Caco-2 (cell line): ENCODE measurements at places on chromosomes 5 and 9. TPM values are rescaled to one million over a fixed set of nuclear protein-coding genes. Genes with fewer than 3 reads are reported as not detected.
A peak's percentile ranks its signal among the peaks of the same experiment; 100 is the strongest.

DNA sequence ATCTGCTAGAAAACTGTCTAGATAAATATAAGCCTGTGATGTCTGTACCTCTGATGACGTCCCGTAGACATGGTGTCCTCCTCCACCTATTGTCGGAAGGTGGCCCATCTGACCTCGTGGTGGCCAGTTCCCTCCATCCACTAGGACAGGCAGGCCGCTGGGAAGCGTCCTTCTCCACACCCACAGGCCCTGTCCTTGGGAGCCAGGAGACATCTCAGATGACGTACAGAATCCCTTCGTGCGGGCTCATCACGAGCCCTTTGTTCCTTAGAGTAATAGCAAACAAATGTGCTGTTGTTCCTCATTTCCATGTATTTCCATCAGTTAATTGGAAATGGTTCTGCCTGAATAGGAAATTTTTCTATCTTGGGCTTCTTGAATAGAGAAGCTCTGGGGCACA, 38.3 kb upstream of the TENT4A start:
- H3K4me3 ChIP-seq: no peak overlapping the region
- H3K27me3 ChIP-seq: no peaks in the 10 kb centered on the region

- no peaks in the 10 kb centered on the region for H3K36me3 ChIP-seq
- H3K4me3 ChIP-seq: no peak overlapping the region
- H3K27ac ChIP-seq: peak overlapping the region; percentile 62
- H3K27me3 ChIP-seq: no peaks in the 10 kb centered on the region
- H3K4me1 ChIP-seq: peaks cover 21% of the 10 kb centered on the region
Measured at GRCh38 chr5:138082033-138082432, 1.8 kb upstream of the WNT8A start.

- H3K4me3 ChIP-seq: no peak overlapping the region
- H3K27me3 ChIP-seq: no peaks in the 10 kb centered on the region
- H3K36me3 ChIP-seq: no peaks in the 10 kb centered on the region; the same call in 1 of the 2 replicates
- no peak overlapping the region for H3K27ac ChIP-seq
Measured at GRCh38 chr5:148425808-148426207, 42.0 kb downstream of the FBXO38 start.

GRCh38 chr5:29960323-29960722, 1233.2 kb upstream of the CDH6 start:
- H3K27me3 ChIP-seq: no peaks in the 10 kb centered on the region
- H3K36me3 ChIP-seq: no peaks in the 10 kb centered on the region
- H3K4me1 ChIP-seq: no peaks in the 10 kb centered on the region
- no peak for DNase-seq

DNA sequence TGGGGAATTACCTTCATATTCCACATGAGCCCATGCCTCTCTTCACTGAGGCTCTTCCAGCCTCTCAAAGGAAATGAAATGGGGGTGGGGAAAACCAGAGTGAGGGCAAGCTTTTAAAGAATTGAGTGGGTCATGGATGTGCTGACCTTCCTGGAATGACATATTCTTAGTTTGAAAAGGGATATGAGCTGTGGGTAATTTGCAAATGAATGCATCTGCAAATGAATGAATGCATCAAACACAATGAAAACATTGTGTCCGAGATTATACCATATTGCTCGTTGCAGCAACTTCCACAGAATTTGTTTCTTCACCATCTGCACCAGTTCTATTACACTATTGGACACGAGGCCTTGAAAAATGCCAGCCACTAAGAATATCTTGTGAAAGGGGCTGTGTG, 198.6 kb upstream of the CDH6 start:
- no peak overlapping the region for H3K4me3 ChIP-seq
- H3K4me1 ChIP-seq: no peaks in the 10 kb centered on the region
- H3K36me3 ChIP-seq: no peaks in the 10 kb centered on the region
- DNase-seq: no peak
- H3K27ac ChIP-seq: no peak overlapping the region
- no peaks in the 10 kb centered on the region for H3K27me3 ChIP-seq

- no peak overlapping the region for H3K27ac ChIP-seq
- no peak overlapping the region for H3K4me3 ChIP-seq
- no peaks in the 10 kb centered on the region for H3K27me3 ChIP-seq
- H3K36me3 ChIP-seq: no peaks in the 10 kb centered on the region
Measured at GRCh38 chr5:1172007-1172581, 29.3 kb upstream of the SLC6A19 start.

- DNase-seq: no peak
- H3K4me3 ChIP-seq: no peak overlapping the region
- H3K27ac ChIP-seq: no peak overlapping the region
- H3K27me3 ChIP-seq: no peaks in the 10 kb centered on the region
- H3K4me1 ChIP-seq: no peaks in the 10 kb centered on the region
Measured at GRCh38 chr5:121899346-121899745, 47.7 kb downstream of the FTMT start.

- H3K27ac ChIP-seq: no peak overlapping the region
- H3K27me3 ChIP-seq: no peaks in the 10 kb centered on the region
- H3K4me3 ChIP-seq: no peak overlapping the region
- DNase-seq: no peak
- no peaks in the 10 kb centered on the region for H3K4me1 ChIP-seq
Measured at GRCh38 chr9:79259858-79260257, 311.9 kb upstream of the TLE4 start.

- no peaks in the 10 kb centered on the region for H3K27me3 ChIP-seq
- no peak overlapping the region for H3K27ac ChIP-seq
- no peaks in the 10 kb centered on the region for H3K4me1 ChIP-seq
- no peak for DNase-seq
- H3K4me3 ChIP-seq: no peak overlapping the region
- H3K36me3 ChIP-seq: no peaks in the 10 kb centered on the region
Measured at GRCh38 chr5:89147031-89147430, 264.0 kb upstream of the MEF2C start.

- no peaks in the 10 kb centered on the region for H3K4me1 ChIP-seq
- no peak for DNase-seq
- no peak overlapping the region for H3K4me3 ChIP-seq
- no peak overlapping the region for H3K27ac ChIP-seq
- H3K27me3 ChIP-seq: no peaks in the 10 kb centered on the region; the same call in 1 of the 2 replicates
Measured at GRCh38 chr9:132506977-132507669, 75.3 kb upstream of the BARHL1 start.

DNA sequence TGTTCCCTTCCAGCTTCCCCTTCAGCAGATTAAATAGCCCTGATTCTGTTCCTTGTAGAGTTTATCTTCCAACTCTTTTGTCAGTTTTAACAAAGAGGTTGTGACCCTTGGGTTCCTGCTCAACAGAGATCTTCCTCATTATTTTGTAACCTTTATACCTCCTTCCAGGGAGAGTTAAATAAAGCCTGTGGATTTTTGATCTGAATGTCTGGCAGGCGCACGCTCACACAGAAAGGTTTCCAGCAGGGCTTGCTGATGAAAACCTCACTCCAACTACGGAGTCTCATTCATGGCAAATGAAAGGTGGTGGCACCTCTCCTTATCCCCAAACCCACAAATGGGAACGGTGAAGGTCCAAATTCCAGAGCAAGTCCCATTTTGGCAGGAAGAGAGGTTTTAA, 129.0 kb downstream of the SREK1 start:
- H3K27ac ChIP-seq: no peak overlapping the region
- DNase-seq: no peak
- no peaks in the 10 kb centered on the region; the same call in 1 of the 2 replicates for H3K27me3 ChIP-seq
- no peak overlapping the region for H3K4me3 ChIP-seq

GRCh38 chr5:8289779-8290178, 420.8 kb downstream of the MTRR start:
- no peaks in the 10 kb centered on the region for H3K27me3 ChIP-seq
- no peaks in the 10 kb centered on the region for H3K4me1 ChIP-seq
- no peak for DNase-seq
- H3K4me3 ChIP-seq: no peak overlapping the region
- no peak overlapping the region for H3K27ac ChIP-seq

DNA sequence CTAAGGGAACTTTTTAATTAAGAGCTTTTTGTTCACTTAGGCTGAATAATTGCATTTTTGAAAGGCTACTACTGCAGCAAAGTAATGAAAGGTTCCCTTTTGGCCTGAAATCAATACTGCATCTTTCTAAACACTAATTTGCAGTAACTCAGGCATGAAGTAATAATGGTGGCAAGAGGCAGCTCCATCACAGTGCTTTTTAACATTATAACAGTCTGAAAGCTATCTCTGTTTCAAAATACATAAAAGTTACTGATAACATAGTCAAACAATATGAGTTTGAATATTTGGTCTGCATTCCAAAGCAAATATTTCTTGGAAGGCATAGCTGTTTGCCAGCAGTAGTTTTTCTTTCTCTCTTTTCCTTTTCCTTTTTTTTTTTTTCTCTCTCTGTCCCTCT, 113.4 kb downstream of the FBN2 start:
- no peaks in the 10 kb centered on the region for H3K27me3 ChIP-seq
- no peak for DNase-seq
- H3K4me1 ChIP-seq: peaks cover 11% of the 10 kb centered on the region

DNA sequence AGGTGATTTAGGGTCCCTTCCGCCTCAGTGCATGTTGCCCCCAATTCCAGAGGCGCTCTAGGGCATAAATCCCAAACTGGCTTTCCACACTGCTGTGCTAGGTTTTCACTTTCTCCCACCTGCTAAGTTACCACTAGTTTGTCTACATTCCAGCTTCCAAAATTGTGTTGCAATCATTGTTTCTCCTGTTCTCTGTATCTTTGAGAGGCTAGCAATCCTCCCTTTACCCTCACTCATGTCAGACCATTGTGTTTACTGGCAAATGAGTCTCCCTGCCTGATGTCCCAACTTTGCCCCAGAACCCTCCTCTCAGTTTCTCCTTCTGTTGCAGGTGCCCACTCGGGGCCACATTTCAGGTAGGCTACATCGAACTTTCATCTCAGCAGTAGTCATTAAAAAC, 221.3 kb downstream of the PDZD2 start:
- H3K27ac ChIP-seq: no peak overlapping the region
- DNase-seq: no peak
- H3K4me1 ChIP-seq: 0 out of 2 replicates have a peak, but pooled peaks cover 4% of the 10 kb centered on the region
- H3K27me3 ChIP-seq: no peaks in the 10 kb centered on the region; the same call in 1 of the 2 replicates
- H3K36me3 ChIP-seq: no peaks in the 10 kb centered on the region
- no peak overlapping the region for H3K4me3 ChIP-seq

DNA sequence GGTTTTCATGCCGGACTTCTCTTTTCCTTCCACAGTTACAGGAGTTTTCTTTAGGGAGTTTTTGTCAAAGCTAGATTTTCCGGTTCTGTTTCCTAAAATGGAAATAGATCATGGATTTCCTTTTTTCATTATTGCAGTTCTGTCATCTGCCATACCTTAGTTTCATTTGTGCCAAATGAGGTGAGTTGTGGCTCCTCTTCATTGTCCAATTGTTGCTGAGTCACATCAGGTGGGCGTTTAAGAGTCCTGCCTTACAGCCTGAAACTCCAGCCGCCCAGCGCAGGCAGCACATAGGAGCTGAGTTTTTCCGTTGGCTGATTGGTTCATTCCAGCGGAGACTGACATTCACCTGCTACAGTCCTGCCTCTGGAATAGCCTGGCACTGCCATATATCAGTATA, 14.1 kb downstream of the SLC25A25 start:
- peaks cover 29% of the 10 kb centered on the region for H3K4me1 ChIP-seq
- no peaks in the 10 kb centered on the region for H3K27me3 ChIP-seq
- H3K27ac ChIP-seq: no peak overlapping the region

DNA sequence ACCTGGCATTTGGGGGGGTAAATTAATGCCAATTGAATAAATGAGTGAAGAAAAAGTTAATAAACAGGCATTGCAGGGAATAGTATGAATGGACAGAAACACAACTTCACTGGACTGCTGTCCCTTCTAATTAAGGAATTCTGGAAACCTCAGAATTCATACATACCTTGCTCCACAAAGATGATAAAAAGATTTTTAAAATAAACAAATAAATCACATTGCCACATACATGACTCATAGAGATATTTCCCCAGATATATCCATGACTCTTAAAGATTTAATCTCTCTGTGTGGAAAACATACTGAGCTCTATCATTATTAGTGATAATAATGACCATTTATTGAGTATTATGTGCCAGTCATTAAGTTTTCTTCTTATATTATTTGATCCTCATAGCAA, 469.0 kb upstream of the MEF2C start:
- H3K27me3 ChIP-seq: no peaks in the 10 kb centered on the region
- no peaks in the 10 kb centered on the region for H3K36me3 ChIP-seq
- no peak overlapping the region for H3K27ac ChIP-seq
- no peak for DNase-seq

DNA sequence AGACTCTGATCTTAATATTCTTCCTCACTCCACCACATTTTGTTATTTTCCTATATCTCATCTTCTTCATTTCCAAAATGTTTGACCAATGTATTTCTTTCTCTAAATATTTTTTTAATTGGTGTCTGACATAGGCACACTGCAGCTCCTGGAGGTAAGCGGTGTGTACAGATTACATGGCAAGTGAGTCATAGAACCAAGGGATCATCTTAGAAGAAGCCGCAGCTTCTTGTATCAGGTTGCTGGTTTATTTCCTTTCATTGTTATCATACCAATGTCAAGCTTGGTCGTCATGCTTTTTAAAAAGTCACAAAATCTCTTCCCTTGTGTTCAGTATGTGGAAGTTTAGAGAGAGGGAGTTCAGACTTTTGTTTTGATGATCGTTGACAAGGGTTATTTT, 526.1 kb upstream of the CDH18 start:
- H3K4me3 ChIP-seq: no peak overlapping the region
- no peaks in the 10 kb centered on the region for H3K4me1 ChIP-seq
- no peaks in the 10 kb centered on the region for H3K36me3 ChIP-seq
- no peak overlapping the region for H3K27ac ChIP-seq

- no peak overlapping the region for H3K4me3 ChIP-seq
- no peaks in the 10 kb centered on the region for H3K27me3 ChIP-seq
- peaks cover 10% of the 10 kb centered on the region for H3K4me1 ChIP-seq
- H3K36me3 ChIP-seq: no peaks in the 10 kb centered on the region
- DNase-seq: no peak
- H3K27ac ChIP-seq: no peak overlapping the region
Measured at GRCh38 chr9:91161465-91162300, 200.0 kb downstream of the AUH start.

DNA sequence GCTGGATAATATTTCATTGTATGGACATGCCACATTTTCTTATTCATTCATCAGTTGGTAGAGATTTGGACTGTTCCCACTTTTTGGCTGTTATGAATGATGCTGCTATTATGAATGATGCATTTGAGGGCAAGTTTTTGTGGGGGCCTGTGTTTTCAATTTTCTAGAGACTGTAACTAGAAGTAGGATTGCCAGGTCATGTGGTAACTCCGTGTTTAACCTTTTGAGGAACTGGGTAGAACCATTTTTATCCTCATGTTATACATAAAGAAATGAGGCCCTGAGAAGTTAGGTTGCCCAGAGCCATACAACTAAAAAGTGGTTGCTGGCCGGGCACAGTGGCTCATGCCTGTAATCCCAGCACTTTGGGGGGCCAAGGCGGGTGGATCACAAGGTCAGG, 22.4 kb upstream of the STRBP start:
- no peaks in the 10 kb centered on the region for H3K27me3 ChIP-seq
- no peak overlapping the region for H3K4me3 ChIP-seq
- H3K27ac ChIP-seq: no peak overlapping the region

PCDHGC4 gene
- 0.28 and 0.39 TPM in 2 replicates for total RNA-seq

ABHD17B gene
- 6.2 and 6.9 TPM in 2 replicates for total RNA-seq

CPEB4 gene
- total RNA-seq: 21.4 and 25.1 TPM in 2 replicates

CSNK1G3 gene
- total RNA-seq: 39.4 and 40.4 TPM in 2 replicates

TMEM215 gene
- total RNA-seq: not detected in 2 replicates

NMUR2 gene
- 0.57 and 1.00 TPM in 2 replicates for total RNA-seq
